Mesendoderm (in vitro differentiated cells): ENCODE measurements at places on chromosomes 1 and 21.

GRCh38 chr1:166086113-166086883 is 80.5 kb downstream of the FAM78B start:
- no peak overlapping the region for H3K27ac ChIP-seq
- H3K4me1 ChIP-seq: no peaks in the 10 kb centered on the region
- no peak overlapping the region for H3K4me3 ChIP-seq
- DNase-seq: peak; percentile 39
- H3K36me3 ChIP-seq: no peaks in the 10 kb centered on the region

GRCh38 chr1:173117761-173118160 is 67.0 kb upstream of the TNFSF18 start:
- H3K27me3 ChIP-seq: no peaks in the 10 kb centered on the region
- H3K4me1 ChIP-seq: no peaks in the 10 kb centered on the region
- H3K36me3 ChIP-seq: no peaks in the 10 kb centered on the region
- H3K27ac ChIP-seq: no peak overlapping the region
- no peak for DNase-seq

GRCh38 chr1:221456918-221457317 is 285.0 kb downstream of the DUSP10 start:
- no peak overlapping the region for H3K27ac ChIP-seq
- H3K27me3 ChIP-seq: no peaks in the 10 kb centered on the region
- no peak for DNase-seq
- H3K36me3 ChIP-seq: no peaks in the 10 kb centered on the region
- no peak overlapping the region for H3K4me3 ChIP-seq

DNA sequence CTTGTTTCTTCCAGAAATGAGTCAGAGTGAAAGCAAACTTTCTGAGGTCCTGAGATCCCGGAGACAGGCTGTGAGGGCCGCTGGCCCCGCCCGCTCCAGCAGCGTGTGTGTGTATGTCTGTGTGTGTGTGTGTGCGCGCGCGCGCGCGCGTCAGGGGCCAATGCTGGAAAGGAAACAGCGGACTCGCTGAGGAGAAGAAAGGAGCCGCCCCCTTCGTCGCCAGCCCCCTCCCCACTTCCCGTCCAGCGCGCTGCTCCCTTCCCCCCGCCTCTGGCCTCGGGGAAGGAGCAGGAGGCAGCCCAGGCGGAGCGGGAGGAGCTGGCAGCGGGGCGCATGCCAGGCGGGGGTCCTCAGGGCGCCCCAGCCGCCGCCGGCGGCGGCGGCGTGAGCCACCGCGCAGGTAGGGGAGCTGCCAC is at the start of gene DISC1:
TSS of gene DISC1 (plus strand) at position 256 of the 416 bp plus-strand sequence. CDS start at position 334, 78 bp downstream.
- peak within 1 kb of the TSS; percentile 42 for H3K27ac ChIP-seq
- peaks cover 3% of the 10 kb centered on the region for H3K4me1 ChIP-seq
- peak within 1 kb of the TSS; percentile 74 for H3K4me3 ChIP-seq
- DNase-seq: peak; percentile 96
- no peaks in the 10 kb centered on the region for H3K36me3 ChIP-seq
- H3K27me3 ChIP-seq: no peaks in the 10 kb centered on the region

GRCh38 chr1:43743206-43743605 is 35.9 kb downstream of the ST3GAL3 start:
- no peak for DNase-seq
- H3K4me3 ChIP-seq: no peak overlapping the region
- H3K27ac ChIP-seq: no peak overlapping the region
- H3K4me1 ChIP-seq: peaks cover 7% of the 10 kb centered on the region

GRCh38 chr1:1225238-1225845 is 6.5 kb downstream of the SDF4 start:
- no peak overlapping the region for H3K4me3 ChIP-seq
- no peak for DNase-seq
- no peaks in the 10 kb centered on the region for H3K4me1 ChIP-seq
- no peaks in the 10 kb centered on the region for H3K27me3 ChIP-seq
- H3K36me3 ChIP-seq: peaks cover 4% of the 10 kb centered on the region
- no peak overlapping the region for H3K27ac ChIP-seq

- H3K36me3 ChIP-seq: no peaks in the 10 kb centered on the region
- peak overlapping the region; percentile 97 for H3K27ac ChIP-seq
- DNase-seq: peak; percentile 84
- H3K4me1 ChIP-seq: peaks cover 38% of the 10 kb centered on the region
Observed at GRCh38 chr1:27575840-27576331, 28.1 kb downstream of the AHDC1 start.

- H3K36me3 ChIP-seq: no peaks in the 10 kb centered on the region
- no peaks in the 10 kb centered on the region for H3K4me1 ChIP-seq
- DNase-seq: no peak
- no peak overlapping the region for H3K4me3 ChIP-seq
Observed at GRCh38 chr1:54945393-54945936, 35.0 kb upstream of the TMEM61 start.

- peaks cover 4% of the 10 kb centered on the region for H3K4me1 ChIP-seq
- peaks cover 7% of the 10 kb centered on the region for H3K36me3 ChIP-seq
- H3K4me3 ChIP-seq: no peak overlapping the region
- H3K27ac ChIP-seq: peak overlapping the region; percentile 7
Observed at GRCh38 chr1:155320252-155320651, 442 bp upstream of the RUSC1 start.

DNA sequence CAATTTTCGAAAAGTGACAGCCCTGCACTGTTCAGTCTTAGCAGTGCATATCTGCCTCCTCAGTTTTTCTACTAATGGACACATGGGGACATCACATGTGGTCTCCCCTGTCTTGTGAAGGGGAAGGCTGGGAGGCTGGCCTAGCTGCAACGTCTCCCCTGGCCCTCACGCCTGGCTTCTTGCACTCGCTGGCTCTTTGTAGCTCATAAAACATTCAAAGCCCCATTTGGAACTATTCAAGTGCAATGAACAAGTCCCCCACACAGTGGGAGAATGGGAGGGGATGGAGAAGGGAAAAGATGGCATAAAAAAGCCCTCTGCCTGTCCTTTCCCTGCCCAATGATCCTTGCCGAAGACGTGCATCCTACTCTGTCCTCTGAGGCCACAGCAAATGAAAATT is 73.6 kb downstream of the PGBD5 start:
- no peak for DNase-seq
- no peak overlapping the region for H3K4me3 ChIP-seq
- no peaks in the 10 kb centered on the region for H3K27me3 ChIP-seq

- peak within 1 kb of the TSS; percentile 59 for H3K27ac ChIP-seq
- peak within 1 kb of the TSS; percentile 97 for H3K4me3 ChIP-seq
- peak; percentile 99 for DNase-seq
- peaks cover 2% of the 10 kb centered on the region for H3K4me1 ChIP-seq
- no peaks in the 10 kb centered on the region for H3K27me3 ChIP-seq
- H3K36me3 ChIP-seq: no peaks in the 10 kb centered on the region
Observed at GRCh38 chr21:46458315-46459023, at the start of gene DIP2A. TSS of gene DIP2A (plus strand) at chr21:46458891. CDS start at chr21:46459132, 241 bp downstream.

DNA sequence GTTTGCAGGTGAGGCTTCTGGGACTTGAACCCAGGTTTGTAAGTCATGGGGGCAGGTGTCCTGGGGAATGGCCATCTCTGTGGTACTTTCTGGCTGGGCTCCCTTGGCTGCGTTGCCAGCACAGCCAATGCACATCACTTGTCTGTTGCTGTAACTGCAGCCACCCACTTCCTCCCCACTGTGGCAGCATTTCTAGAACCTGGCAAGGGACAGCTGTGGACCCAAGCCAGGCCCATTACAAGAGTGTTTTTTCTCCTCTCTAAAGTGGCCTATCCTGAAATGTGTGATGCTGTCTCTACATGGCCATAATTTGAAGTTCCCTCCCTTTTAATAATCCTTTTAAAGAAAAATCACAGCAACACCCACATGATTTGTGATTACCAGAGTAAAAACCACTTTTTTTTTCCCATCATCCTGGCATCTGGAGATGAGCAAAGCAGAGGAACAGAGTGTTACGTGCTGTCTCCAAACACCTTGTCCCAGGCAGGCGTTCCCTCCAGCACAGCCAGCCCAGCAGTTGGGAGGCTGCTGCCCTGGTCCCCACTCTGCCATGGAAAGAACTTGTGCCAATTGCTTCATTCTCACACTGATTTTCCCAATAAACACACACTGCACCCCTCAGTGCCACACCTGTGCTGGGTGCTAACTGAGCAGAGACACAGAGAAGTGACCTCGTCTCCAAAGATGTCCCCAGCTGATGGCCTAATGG is 360.6 kb upstream of the USP24 start:
- H3K27ac ChIP-seq: no peak overlapping the region
- H3K27me3 ChIP-seq: no peaks in the 10 kb centered on the region
- H3K4me1 ChIP-seq: no peaks in the 10 kb centered on the region

DNA sequence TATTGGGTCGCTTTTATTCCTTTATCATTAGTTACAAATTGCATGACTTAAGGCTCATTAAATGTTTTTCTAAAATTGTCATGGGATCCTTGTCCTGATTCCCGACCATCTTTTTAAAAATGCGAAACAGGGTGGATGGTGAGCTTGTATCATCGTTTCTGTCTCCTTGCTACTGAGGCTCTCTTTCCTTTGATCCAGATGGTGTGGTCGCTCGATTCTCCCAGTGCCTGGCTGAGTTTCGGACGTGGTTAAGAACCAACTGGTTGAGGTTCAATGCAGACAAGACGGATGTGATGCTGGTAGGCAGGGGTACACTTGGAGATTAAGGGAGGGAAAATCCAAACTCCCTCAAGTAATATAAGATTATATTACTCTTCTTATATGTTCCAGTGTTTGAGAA is 1.2 kb downstream of the MIER1 start:
- peaks cover 2% of the 10 kb centered on the region for H3K4me1 ChIP-seq
- H3K27ac ChIP-seq: peak overlapping the region; percentile 91
- H3K36me3 ChIP-seq: no peaks in the 10 kb centered on the region
- DNase-seq: peak; percentile 38
- H3K27me3 ChIP-seq: no peaks in the 10 kb centered on the region
- peak overlapping the region; percentile 92 for H3K4me3 ChIP-seq

- no peaks in the 10 kb centered on the region for H3K4me1 ChIP-seq
- no peak for DNase-seq
- H3K36me3 ChIP-seq: no peaks in the 10 kb centered on the region
- H3K27ac ChIP-seq: no peak overlapping the region
- H3K4me3 ChIP-seq: no peak overlapping the region
- no peaks in the 10 kb centered on the region for H3K27me3 ChIP-seq
Observed at GRCh38 chr1:37732111-37732780, 32.7 kb downstream of the EPHA10 start.

DNA sequence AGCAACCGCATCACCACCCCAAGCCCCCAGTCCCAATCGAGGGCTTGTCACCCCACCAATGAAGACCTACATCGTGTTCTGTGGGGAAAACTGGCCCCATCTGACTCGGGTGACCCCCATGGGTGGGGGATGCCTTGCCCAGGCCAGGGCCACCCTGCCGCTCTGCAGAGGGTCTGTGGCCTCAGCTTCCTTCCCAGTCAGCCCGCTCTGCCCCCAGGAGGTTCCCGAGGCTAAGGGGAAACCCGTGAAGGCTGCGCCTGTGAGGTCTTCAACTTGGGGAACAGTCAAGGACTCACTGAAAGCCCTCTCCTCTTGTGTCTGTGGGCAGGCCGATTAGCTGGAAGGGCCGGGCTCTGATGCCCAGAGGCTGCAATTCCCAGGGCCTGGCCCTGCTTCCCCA is 2.0 kb downstream of the SRARP start:
- no peaks in the 10 kb centered on the region for H3K4me1 ChIP-seq
- H3K36me3 ChIP-seq: no peaks in the 10 kb centered on the region
- no peaks in the 10 kb centered on the region for H3K27me3 ChIP-seq
- no peak for DNase-seq
- H3K4me3 ChIP-seq: no peak overlapping the region

DNA sequence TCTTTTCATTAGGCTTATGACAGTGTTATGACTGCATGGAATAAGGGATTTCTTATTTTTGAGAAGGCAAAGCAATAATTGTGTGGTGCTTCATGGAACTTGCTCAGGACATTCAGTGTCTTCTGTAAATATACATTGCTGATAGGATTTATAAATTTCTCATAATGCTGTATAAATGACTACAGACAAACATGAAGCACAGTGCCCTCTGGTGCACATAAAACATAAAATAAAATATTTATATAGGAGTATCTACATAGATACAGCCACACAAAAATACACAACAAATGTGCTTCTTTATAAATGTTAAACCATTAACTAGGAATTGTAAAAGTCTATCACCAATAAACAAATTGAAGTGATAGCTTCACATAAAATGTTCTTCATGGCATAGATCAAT is 24.1 kb downstream of the BRINP3 start:
- no peaks in the 10 kb centered on the region for H3K36me3 ChIP-seq
- no peak for DNase-seq
- H3K4me1 ChIP-seq: no peaks in the 10 kb centered on the region
- H3K27ac ChIP-seq: no peak overlapping the region

GRCh38 chr1:236058141-236058934 is 6.6 kb downstream of the NID1 start:
- DNase-seq: no peak
- H3K4me3 ChIP-seq: no peak overlapping the region
- H3K4me1 ChIP-seq: no peaks in the 10 kb centered on the region
- no peaks in the 10 kb centered on the region for H3K27me3 ChIP-seq

DNA sequence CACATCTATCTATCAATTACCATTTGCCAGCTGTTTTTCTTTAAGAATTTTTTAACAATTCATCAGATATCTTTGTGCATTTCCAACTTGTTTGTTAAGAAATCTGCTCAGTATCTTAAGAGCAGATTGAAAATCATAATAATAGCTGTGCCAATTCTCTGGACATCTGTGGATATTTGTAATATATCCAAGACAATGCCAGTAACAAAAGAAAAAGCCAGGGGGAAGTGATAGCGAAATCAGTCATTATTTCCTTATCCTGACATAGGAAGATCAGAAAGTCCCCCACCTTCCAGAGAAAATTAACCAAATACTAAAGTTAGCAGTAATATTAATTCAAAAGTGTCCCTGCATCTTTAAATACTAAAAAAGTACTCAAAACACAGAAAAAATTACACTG is 217.1 kb downstream of the RERE start:
- DNase-seq: no peak
- H3K4me1 ChIP-seq: peaks cover 2% of the 10 kb centered on the region
- H3K36me3 ChIP-seq: no peaks in the 10 kb centered on the region

DNA sequence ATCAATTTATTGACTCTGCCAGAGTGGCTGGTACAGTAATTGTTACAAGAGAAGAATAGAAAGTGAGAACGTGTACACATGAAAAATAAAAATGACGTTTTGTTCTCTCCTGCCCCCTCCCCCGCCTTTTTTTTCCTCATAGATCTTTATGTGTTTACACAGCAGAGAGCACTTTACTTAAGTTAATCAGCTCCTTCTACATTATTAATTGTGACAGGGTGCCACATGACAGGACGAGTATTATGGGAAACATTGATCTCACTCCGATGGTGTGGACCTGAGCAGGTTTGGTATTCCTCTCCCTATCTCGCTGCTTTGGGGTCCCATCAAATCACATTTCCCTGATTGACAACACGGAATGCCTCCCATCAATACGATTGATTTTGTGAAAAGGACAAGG is 285.7 kb downstream of the TM2D1 start:
- H3K27ac ChIP-seq: no peak overlapping the region
- DNase-seq: no peak
- H3K27me3 ChIP-seq: no peaks in the 10 kb centered on the region
- no peaks in the 10 kb centered on the region for H3K36me3 ChIP-seq
